ENCODE measurements at places on chromosomes 11 and 22.
A peak's percentile ranks its signal among the peaks of the same experiment; 100 is the strongest.

GRCh38 chr22:20758688-20759087 is 15.2 kb upstream of the SERPIND1 start:
- DNase-seq: no peak

DNA sequence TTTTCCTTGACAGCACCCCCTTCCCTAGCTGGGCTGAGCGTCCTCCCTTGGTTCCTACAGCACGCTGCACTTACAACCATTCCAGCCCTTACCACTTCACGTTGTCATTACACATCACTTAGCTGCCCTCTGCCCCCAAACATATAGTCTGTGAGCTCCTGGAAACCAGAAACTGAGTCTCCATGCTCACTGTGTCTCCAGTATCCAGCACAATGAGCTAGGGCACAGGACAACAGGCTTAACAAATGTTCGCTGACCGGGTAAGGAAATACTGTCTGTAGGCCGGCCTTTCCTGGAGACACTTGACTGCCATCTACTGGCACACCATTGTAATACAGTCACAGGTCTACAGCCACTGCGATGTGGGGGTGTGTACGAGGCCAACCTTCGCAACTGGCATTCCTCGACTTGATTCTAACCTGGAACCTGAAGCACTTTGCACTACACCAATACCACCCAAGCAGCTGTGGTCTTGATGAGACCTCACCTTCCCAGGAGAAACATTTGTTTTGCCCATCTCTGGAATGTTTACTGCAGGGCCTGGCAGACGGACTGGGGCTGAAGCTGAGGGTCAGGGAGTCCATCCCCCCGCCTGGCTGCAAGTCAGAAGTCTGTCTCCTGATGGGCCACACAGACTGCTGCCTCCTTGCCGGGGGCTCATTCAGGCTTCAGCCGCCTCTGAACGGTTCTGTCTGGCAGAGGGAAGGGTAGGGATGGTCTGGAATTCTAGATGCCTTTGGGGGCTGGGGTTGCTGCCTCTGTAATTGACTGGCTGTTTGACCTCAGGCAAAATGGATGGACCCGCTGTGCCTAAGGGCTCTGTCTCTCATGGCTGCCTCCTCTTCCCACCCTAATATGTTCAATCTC is 72.0 kb downstream of the SYN3 start:
- DNase-seq: peak; percentile 6

DNA sequence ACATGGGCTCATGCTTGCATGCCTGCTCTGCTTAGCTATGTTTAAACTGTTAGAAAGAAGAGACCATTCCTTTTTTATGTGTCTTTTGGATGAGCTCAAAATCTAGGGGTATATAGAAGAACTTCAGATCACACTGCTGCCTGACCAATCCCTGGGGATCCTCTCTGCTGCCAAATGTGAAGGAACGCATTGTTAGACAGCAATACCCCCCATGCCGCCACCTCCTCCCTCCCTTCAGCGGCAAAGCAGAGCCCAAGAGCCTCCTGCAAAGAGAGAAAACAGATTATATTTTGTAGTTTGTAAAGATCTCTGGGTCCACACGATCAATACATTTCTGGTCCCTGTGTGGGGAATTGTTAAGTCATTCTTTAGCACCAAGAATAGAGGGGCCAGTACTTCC is 677.6 kb downstream of the NTM start:
- no peak for DNase-seq

- no peak for DNase-seq
Observed at GRCh38 chr22:21938906-21939305, 13.7 kb downstream of the PPM1F start.

GRCh38 chr11:122923302-122923701 is 40.7 kb downstream of the JHY start:
- no peak for DNase-seq

- DNase-seq: no peak
Observed at GRCh38 chr11:93767018-93767417, 17.1 kb upstream of the MED17 start.
